ENCODE measurements at places on chromosomes 12 and 14.

DNA sequence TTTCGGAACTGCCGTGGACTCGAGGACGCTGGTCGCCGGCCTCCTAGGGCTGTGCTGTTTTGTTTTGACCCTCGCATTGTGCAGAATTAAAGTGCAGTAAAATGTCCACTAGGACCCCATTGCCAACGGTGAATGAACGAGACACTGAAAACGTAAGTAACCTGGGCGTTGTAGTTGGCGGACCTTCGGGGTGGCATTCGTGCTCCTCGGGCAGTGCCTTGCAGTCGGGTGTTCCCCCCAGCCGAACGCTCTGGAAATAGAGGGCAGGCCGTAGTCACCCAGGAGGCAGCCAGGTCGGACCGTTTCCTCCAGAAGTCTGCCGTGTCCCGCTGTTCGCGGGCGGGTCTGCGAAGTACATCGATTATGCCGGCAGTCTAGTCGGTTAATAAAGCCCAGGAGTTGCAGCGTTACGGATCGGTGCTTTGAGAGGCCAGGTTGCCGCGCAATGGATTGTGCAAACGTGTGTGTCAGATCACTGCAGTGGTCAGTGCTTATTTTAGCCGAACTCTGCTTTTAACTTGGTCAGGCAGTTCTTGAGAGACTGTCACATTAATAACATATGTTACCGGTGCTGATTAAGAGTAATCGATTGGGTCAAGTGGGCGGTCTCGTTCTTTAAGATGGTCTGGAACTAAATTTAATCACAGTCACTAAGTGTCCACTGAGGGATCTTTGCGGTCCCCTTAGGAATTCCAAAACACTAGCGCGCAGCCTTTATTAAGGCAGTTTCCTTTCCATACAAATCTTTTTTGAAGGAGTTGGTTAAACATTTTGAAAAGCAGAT lies 906 bp downstream of the MARK3 start:
- DNase-seq: no peak

DNA sequence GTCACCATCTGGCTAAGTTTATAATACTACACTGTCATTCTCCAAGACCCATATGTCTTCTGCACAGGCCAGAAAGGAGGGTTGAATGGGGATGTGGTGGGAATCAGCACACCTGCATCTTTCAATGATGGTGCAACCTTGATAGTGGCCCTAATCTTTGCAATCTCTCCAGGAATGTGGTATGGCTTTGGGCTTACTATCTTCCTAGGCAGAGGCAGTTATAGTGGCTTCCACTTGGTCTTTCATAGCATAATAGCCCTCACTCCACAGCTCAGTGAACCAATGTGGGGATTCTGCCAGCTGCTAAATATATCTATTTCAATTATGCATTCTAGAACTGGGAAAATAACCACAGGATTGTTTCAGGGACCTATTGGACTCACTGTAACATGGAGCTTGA lies 61.8 kb upstream of the ATP2B1 start:
- DNase-seq: no peak

DNA sequence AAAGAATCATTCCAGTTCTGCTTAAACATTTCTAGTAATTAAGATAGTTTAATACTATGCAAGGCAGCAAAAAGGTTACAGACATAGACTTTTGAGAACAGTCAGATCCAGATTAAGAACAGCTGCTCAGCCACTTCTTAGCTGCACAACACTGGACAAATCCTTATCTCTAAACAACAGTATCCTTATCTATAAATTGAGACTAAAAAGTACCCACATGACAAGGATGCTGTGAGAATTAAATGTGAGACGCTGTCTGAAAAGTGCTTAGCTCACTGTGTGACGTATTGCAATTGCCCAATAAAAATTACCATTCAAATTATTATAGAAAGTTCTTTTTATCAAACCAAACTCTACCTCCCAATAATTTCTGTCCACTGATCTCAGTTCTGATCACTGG lies 35.5 kb downstream of the BORCS5 start:
- DNase-seq: no peak

DNA sequence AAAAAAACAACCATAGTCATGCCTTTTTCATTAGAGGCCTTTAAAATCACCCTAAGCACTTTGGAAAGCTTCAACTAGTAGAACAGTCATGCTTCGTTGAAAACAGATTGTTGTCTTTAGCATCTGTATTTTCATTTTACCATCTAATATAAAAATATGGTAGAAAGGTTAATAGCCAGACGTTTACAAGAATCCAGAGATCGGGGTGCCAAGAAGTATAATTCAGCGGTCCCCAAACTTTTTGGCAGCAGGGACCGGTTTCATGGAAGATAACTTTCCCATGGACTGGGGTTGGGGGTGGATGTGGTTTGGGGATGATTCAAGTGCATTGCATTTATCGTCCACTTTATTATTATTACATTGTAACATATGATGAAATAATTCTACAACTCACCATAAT lies 138.4 kb downstream of the GLT1D1 start:
- no peak for DNase-seq

GRCh38 chr12:95554532-95555071 lies 3.3 kb upstream of the USP44 start:
- DNase-seq: no peak

Data from spinal cord (tissue), 10 donors.